ENCODE measurements at places on chromosomes 1 and 21.
A peak's percentile ranks its signal among the peaks of the same experiment; 100 is the strongest.

DNA sequence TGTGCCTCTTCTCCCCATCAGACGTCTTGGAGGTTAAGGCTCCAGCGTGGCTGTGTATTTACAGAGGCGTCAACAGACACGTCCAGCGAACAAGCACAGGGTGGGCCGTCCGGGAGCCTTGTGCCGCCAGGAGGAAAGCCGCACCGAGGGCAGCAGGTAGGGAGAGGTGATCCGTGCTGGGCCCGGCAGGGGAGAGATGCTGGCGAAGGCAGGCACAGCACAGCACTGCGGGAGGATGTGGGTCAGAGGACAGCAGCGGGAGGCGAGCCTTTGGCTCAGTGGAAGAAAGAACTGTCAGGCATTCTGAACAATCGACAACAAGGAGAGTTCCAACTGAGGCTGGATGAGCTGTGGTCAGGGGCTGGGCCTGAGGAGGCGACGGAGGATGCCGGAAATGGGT lies 144.1 kb upstream of the TNR start:
- no peak for DNase-seq

DNA sequence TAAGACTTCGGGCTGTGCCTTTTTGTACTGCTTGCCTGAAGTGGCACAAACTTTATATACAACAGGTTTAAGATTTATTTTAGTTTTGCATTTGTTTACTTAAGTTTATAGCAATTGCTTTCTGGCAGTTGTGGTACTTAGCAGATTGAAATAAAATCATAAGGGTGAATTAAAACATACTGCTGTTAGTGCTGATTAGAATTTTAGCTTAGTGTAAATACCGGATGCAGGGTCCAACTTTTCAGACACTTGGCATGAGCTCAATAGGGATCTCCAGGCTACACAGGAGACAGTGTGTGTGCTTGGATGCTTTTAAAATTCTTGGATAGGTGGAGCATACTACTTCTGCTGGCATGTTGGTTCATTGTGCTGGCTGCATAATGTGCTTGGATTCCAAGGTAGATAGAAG lies 159.6 kb downstream of the NFIA start:
- DNase-seq, result no peak

DNA sequence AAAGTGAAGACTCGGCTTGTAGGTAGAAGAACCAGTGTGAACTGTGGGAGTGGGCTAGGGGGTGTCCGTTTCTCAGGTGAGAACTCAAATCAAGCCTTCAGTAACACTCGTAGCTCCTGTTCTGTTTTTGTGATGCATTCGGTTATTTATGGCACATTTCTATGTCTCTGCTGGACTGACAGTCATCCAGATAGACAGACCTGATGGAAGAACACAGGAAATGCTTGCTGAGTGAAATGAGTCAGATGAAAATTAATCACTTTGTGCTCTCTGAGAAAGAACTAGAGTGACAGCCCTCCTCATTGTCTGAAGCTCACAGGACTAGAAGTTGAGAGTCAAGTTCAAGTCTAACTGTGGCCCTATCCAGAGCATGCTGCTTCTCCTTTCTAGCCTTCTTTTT lies 360.1 kb upstream of the PLXNA2 start:
- DNase-seq, result no peak

DNA sequence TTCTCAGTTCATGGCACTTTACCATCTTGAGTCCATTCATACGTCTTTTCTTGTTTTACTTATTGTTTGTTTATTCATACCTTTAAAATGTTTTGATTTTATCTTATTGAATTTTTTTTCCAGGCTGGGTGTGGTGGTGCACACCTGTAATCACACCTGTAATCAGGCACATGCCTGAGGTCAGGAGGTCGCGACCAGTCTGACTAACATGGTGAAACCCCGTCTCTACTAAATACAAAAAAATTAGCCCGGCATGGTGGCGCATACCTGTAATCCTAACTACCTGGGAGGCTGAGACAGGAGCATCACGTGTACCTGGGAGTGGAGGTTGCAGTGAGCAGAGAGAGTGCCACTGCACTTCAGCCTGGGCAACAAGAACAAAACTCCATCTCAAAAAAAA lies 104.1 kb upstream of the MROH9 start:
- no peak for DNase-seq

DNA sequence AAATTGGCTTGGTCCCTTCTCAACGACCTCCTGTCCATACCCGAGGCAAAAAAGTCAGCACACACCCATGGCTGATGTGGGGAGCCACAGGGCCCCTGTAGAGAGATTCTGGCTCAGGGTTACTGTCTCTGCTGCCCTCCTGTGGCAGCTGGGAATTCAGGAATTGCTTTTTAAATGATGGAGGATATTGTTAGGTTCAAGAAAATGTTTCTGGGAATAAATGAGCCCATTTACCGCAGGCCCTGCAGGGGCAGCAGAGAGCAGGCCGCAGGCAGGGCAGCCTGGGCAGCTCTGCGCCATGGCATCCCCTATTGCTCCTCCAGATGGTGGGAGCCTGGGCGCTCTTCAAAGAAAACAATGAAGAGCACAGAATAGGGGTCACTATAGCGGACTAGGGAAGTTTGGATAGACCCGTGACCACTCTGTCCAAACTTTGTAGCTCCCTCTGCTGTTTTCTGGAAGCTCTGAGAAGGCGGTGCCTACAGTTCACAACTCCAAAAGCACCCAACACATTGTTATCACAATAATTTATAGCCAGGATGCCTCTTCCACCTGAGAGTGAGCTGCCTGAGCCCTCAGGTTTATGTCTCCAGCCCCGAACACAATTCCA lies 201.1 kb downstream of the BACH1 start:
- DNase-seq, result no peak

- DNase-seq, result no peak
These were observed 15.3 kb downstream of the SRSF4 start for GRCh38 chr1:29166291-29166878.

DNA sequence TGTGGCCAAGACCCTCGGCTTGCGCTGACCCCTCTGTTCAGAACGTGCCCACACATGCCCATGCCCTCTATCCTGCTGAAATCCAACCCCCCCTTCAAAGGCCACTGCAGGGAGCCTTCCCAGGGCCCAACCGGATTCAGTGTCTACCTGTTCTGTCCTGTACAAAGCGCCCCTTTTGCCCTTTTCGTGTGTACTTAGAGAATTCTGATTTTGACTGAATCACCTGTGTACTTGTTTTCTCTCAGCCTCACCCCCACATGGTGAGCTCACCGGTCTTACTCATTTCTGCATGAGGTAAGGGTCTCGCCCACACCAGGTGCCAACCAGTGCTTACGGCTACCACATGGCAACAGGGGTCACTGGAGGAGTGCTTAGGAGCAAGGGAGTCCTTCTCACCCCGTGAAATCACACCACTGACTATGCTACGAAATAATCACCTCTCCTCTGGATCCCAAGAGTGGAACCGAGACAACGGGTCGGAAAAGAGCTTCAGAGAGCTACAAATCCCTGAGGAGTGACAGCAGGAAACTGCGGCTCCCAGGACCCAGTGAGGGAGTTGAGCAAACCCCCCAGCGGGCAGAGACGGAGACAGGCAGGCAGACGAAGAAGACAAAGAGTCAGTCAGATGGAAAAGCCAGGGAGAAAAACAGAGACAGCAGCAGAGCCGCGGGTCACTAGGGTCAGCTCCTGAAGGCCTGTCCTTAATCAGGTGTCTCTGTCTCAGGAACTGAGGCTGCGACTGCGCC lies 2.1 kb upstream of the S100A2 start:
- no peak for DNase-seq

- peak; percentile 36 for DNase-seq
These were observed at the start of gene BECN2 for GRCh38 chr1:241957692-241958494. BECN2 (plus strand) TSS chr1:241957767; CDS start chr1:241957767, 0 bp downstream.

DNA sequence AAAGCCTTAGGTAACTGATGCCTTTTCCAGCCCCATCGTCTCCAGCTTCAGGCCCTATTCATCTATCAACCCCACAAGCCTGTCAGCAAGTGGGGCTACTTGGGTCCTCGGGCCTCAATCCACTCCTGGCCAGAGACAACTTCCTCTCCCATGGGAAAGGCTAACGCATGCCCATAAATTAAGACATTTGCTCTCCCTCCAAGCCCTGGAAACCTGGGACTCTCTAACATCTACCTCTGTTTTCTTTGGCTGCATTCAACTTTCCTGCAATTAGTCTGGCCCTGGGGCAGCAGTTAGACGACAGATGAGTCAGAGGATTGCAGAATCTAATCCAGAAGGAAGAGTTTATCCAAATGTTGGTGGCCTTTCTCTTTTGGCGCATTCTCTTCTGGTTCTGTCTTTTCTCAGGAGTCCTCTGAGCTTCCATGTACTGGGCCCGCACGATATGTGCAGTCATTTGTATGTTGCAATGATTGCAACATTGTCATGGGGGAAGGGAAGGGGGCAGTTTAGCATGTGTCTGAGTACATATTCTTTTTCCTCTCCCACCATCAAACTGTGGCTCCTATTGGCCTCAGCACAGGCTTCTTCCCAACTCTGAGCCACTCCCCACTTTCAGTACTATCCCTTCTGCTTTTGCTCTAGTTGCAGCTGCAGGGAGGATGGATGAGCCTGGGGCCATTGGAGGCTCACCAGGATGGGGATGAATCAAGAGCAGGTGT lies 54.4 kb downstream of the NAV1 start:
- DNase-seq, result no peak

- DNase-seq, result no peak
These were observed 3.7 kb upstream of the SDE2 start for GRCh38 chr1:226002667-226003501.

DNA sequence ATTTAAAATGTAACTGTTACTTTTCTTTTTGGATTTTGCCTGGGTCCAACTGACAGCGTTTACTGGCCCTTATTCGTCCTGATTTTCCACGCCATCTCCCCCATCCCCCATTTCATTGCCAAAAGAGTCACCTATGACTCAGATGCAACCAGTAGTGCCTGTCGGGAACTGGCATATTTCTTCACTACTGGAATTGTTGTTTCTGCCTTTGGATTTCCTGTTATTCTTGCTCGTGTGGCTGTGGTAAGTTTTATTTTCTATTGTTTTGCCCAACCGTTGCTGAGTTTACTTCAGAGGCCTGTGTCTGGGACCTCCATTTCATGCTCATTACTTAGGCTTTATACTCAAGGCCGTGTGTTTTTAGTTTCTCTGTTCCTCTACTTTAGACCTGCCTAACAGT lies 9.3 kb downstream of the LEPR start:
- DNase-seq, result no peak

- DNase-seq, result no peak
These were observed 72.3 kb upstream of the PPP2R5A start for GRCh38 chr1:212212906-212213305.

DNA sequence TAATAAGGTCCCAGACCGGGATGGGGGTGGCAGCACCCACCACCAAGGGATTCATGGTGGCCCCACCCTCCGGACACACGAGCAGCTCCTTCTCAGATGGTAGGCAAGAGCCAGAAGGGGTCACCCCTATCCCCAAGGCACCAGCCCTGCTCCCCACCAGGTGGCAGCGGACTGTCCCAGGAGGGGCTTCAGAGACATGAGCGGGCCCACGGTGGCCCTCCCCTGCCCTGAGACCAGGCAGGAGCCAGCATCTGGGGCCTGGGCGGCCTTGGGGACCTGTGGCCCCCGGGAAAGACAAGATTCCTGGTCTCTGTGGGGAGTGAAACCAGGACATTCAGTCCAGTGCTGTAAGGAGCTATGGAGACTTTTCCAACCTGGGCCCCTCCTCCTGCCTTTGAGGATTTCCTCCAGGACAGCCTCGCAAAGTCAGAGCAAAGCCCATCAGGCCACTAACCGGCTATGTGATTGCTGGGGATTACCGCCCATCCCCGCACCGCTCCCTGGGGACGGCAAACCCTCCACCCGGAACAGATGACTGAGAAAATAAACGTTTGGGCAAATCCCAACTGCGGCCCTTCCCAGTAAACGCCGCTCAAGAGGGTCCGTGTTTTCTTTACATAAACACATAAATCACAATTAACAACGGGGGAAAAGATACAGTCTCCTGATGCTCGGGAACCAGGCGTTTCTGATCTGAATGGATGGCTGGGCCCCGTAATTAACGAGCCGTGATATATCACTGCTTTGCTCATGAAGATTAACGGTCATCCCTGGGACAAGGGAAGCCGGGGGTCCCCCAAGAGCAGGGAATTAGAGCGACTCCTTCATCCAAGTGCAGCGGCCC lies 50.9 kb upstream of the ARHGEF16 start:
- DNase-seq, result no peak

GRCh38 chr1:223129229-223129901 lies 13.7 kb downstream of the TLR5 start:
- no peak for DNase-seq

GRCh38 chr21:44872649-44873355 lies 688 bp downstream of the PTTG1IP start:
- no peak for DNase-seq

Data from NCI-H1417 treated with DMSO at 0.1 percent for 48 hours (cell line).